ELF-1 (cell line): ENCODE measurements at places on chromosomes 4 and X.
A peak's percentile ranks its signal among the peaks of the same experiment; 100 is the strongest.

- no peak for DNase-seq
These were observed 344.9 kb downstream of the BCOR start for GRCh38 chrX:39752815-39753214.

DNA sequence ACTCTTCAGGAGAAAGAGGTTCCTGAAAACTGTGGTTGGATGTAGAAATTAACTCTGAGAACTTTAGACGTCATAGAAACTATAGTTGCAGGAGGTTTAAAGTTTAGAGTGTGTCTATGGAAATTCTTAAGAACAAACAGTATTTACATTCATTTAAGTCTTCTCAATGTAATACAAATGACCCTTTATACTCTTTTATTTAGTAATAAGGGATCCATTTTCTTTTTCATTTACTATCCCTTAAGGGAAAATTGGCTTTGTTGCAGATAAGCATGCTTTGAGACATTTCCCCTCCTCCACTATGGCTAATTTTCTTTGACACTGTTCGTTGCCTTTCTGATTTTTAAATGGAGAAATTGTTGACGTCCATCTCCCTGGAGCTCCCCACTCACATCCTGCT lies 96.4 kb downstream of the POLA1 start:
- DNase-seq, result no peak

- peak; percentile 43 for DNase-seq
These were observed 49.2 kb upstream of the TAB3 start for GRCh38 chrX:30938295-30938694.

DNA sequence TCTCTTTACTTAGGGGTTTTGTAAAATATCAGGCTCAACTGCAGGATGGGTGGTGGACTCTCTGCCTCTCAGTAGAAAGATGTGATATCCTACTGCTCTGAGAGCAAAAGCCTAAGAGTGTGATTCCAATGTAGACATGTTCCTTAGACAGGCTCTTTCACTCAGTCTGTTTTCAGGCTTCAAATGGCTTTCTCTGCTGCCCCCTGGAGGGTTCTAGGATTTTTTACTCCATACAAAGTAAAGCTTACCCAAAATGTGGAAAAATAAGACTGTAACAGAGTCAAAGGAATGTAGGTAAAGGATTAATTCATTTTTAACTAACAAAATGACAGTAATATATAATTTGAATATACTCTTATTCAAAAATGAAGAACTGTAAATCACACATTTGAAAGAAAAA lies 32.1 kb downstream of the ZGRF1 start:
- peak; percentile 33 for DNase-seq

GRCh38 chr4:100936661-100937375 lies 410.5 kb downstream of the PPP3CA start:
- DNase-seq, result no peak
